ENCODE measurements at places on chromosomes 4 and X.
A peak's percentile ranks its signal among the peaks of the same experiment; 100 is the strongest.

DNA sequence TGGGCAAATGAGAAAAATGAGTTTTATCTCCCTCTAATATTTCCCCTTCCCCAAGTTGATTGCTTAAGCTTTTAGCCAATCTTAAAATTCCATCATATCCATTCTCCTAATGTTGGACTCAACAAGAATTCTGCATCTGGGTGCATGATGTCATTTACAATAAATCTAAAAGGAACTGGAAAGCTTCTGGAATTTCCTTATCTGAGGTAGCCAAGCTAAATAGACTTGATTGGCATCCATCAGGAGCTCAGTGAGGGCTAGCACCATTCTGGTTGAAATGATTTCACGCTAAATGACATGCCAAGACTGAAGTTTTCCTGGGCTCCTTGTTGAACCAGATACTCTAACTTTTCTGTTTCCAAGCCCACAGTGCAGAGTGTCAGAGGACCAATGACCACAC, 110.3 kb upstream of the SCML1 start:
- DNase-seq, result no peak

DNA sequence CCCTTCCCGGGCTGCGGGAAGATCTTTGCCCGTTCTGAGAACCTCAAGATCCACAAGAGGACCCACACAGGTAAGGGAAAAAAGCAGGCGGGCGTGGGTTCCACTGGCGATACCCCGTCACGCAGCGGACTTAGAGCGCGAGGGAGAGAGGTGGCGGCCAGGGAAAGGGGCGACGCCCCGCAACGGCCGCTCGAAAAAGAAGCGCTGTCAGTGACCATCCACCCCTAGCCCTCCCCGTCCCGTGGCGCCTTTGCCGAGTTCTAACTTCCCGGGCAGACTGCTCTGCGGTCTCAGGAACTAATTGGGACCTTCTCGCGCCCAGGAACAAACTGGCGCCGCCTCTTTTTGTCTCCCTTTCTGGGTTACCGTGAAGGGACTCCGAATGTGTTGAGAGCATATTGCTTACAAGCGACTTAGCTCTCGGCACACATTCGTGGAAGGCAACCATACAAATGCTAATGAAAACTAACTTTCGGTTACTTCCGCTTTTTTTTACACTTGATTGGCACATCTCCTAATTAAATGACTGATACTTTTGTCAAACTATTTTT, 1.8 kb downstream of the ZIC3 start:
- DNase-seq, result no peak

DNA sequence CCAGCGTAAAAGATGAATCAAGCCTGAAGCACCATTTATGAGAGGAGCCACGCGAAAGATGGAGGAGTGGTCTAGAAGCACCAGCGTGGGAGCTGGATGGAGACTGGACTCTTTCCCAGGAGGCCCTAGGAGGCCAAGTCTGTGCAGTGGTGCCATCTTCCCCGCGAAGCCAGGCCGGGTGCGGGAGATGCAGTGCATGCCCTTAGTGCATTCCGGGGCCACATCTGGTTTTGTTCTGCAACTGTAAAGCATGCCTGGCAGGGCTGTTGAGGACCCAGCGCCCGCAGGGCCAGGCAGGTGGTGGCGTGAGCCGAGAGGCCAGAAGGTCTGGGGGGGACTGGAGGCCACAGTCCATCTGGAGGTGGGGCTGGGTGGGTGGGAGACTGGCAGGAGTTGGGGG, 78.6 kb upstream of the ADRA2C start:
- no peak for DNase-seq

GRCh38 chrX:39820938-39821708, 276.6 kb downstream of the BCOR start:
- no peak for DNase-seq

GRCh38 chrX:4935401-4935800, 1222.0 kb upstream of the PRKX start:
- no peak for DNase-seq

DNA sequence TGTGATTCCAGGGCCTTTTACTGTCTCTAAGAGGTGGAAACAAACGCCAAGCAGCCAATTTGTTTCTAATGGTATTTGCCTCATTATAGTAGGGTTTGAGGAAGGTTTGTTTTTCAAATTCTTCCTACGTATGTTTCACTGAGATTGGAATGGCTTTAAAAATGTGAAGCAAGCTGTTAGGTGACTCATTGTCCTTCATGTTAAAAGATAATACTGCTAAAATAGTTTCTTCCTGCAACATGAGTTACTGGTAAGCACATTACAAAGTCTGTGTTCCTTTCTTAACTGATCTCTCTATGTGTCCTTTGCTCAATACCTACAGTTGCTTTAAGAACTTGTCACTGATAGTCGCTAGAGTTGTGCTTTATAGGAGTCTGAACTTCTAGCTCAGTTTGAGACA, 1183.9 kb downstream of the RPA4 start:
- peak; percentile 2 for DNase-seq

GRCh38 chr4:14912426-14912825, 89.9 kb upstream of the CPEB2 start:
- no peak for DNase-seq

- no peak for DNase-seq
These were observed 22.9 kb downstream of the ABLIM2 start for GRCh38 chr4:8135666-8136065.

DNA sequence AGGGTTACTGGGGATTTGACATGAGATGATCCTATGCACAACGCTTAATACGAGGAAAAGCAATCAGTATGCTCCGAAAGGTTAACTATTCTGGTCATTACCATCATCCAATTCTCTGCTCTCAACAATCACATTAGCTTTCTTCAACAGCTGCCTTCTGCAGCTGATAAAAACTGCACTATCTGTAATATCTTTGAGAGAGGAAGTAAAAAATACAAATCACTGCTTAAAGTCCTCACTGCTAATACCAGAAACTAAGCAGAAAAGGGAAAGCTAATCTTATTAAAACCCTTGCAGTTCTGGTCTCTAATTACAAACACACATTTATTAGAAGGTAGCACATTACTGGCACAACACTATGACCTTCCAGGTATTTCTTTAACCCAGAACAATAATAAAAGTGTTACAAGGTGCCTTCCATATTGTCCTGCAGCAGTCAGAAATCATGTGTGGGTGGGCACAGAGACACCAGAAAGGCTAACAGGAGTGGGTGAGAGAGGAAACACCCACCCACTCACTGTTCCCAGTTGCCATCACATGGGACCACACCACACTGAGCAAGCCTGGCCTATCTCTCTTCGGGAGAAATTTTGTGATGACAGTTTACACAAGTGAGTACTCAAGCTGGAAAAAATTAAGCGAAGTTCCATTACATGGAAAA, 71.0 kb downstream of the RELL1 start:
- no peak for DNase-seq

DNA sequence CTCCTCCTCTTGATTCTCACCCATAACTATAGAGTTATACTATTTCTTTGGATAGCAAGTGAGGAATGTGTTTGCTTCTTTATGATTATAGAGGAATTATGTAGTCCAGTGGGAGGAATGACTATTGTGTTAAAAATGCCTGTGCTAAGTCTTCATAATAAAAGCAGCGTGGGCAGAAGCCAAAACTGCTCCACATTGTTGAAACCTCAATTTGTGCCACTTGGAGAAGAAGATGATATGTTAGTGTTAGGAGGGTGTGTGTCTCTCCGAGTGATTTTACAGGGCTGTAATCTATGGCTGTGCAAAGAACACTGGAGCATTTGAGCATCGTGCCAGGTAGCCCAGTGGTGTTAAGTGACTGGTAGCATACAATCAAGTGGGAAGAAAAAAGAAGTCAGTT, 74.3 kb downstream of the FRAS1 start:
- DNase-seq, result peak; percentile 4

DNA sequence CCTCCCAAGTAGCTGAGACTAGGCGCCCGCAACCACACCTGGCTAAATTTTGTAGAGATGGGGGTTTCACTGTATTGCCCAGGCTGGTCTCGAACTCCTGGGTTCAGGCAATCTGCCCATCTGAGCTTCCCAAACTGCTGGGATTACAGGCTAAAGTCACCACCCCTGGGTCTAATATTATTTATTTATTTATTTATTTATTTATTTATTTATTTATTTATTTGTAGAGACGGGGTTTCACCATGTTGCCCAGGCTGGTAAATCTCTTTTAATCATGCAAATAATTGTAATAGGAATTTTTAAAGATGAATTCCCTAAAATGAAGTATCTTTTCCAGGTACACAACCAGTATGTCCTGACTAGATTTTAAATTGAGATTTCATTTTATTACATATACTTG, 761.8 kb downstream of the TRAM1L1 start:
- no peak for DNase-seq

GRCh38 chr4:109658871-109659410, 44.3 kb downstream of the CASP6 start:
- DNase-seq, result peak; percentile 46

GRCh38 chr4:55524844-55525571, 21.7 kb downstream of the CLOCK start:
- DNase-seq, result no peak

- no peak for DNase-seq
These were observed 960.3 kb downstream of the C4orf33 start for GRCh38 chr4:130056286-130056685.

GRCh38 chrX:123272630-123273029, 88.6 kb downstream of the GRIA3 start:
- no peak for DNase-seq

Measured in Ammon's horn (tissue), 1 donor.